ENCODE measurements at places on chromosomes 2 and 18.

- no peak for DNase-seq
Observed at GRCh38 chr2:230434677-230435324, 18.8 kb downstream of the SP100 start.

- no peak for DNase-seq
Observed at GRCh38 chr2:152067823-152068222, 31.0 kb downstream of the CACNB4 start.

DNA sequence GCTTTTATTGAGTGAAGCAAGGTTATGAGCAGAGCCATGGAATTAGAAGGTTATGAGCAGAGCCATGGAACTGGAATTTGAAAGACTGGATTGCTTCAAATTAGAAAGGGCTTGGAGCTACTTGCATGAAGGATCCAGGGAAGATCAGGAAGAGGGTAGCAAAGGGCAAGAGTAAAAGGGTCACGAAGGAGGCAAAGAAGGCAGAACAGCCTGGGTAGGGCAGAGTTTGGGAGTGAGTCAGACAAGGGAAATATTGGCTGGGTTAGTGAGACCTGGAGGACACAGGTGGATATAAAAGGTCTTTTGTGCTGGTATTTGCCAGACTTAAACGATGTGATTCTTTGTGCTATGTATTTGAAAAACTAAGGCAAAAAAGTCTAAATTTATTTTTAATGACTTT lies 65.0 kb downstream of the SEMA4F start:
- DNase-seq = no peak

DNA sequence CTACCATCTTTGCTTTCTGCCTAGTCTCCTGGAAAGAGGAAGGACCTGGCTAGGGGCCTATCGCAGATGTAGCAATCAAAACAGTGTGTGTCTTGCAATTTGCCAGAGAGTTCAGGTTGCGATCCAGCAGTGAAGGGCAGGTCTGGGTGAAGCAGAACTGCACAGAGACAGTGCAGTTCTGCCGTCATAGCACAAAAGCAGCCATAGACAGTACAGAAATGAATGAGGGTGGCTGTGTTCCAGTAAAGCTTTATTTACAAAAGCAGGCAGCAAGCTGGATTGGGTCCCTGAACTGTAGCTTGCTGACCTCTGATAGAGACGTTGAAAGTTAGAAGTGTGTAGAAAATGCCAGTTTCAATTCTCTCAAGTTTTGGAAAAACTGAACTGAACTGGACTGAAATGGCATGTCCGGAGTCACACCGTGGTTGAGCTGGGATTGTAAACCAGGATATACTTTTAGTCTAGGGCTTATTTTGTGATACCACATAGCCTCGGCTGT lies 186.8 kb downstream of the LTBP1 start:
- no peak for DNase-seq

DNA sequence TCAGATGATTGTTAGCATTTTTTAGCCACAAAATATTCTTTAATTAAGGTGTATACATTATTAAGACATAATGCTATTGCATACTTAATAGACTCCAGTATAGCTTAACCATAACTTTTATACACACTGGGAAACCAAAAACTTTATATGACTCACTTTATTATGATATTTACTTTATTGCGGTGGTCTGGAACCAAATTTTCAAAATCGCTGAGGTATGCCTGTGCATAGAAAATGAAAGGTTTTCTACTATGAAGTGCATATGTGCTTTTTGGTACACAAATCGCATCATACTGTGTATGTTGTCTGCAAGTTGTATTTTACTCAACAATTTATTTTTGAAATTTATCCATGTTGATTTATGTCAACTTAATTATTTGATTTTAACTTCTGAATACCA lies 875.1 kb downstream of the SLC4A3 start:
- DNase-seq = no peak

DNA sequence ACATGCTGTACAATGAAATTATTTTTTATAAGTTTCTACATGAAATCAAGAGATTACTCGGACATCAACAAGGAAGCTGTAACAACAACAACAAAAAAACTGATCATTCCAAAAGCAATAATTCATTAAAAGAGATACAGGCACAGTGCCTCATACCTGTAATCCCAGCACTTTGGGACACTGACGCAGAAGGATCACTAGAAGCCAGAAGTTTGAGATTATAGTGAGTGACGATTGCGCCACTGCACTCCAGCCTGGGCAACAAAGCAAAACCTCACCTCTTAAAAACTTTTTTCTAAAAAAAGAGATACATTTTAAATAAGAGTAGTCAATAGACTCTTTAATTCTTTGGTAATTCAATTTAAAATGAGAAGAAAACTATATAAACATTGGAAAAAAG lies 364.3 kb downstream of the TNS1 start:
- DNase-seq = no peak

- no peak for DNase-seq
Observed at GRCh38 chr2:229417916-229418315, 146.8 kb upstream of the PID1 start.

DNA sequence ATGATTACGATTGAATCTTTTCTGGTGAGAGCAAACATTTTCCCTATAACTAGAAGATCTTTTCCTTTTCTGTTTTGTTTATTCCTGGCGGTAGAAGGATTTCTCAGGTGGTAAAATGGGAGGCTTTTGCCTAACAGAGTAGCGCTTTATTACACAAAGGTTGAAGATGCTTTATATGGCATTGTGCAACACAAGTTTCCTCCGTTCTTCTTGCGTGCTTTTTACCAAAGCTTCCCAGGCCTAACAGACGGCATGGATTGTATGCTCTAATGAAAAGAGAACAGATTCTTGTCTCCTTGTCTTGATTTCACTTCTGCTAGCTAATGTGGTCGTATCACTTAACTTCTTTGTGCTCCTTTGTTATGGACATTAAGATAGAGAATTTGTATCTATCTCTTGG lies 43.8 kb downstream of the MYO1B start:
- DNase-seq = no peak

GRCh38 chr18:63539904-63540510 lies 2.2 kb upstream of the SERPINB12 start:
- DNase-seq = no peak

GRCh38 chr18:23365602-23366001 lies 87.5 kb upstream of the RIOK3 start:
- DNase-seq = no peak

DNA sequence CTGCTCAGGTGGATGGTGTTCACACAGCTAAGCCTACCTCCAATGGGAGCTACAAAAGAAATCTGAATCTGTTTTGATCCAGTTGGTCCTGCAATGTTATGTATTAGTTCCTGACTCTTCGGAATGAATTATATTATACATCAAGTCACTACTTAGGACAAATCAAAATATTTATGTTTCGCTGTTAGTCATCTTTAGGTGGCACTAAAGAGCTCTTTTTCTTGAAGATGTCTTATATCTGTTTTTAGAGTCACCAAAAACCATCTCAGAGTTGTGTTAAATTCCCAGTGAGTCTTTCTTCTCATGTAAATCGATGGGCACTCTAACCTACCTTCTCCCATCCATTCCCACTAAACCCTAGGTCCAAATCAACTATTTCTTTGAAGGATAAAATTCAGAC lies 2.2 kb downstream of the DNER start:
- DNase-seq = no peak

DNA sequence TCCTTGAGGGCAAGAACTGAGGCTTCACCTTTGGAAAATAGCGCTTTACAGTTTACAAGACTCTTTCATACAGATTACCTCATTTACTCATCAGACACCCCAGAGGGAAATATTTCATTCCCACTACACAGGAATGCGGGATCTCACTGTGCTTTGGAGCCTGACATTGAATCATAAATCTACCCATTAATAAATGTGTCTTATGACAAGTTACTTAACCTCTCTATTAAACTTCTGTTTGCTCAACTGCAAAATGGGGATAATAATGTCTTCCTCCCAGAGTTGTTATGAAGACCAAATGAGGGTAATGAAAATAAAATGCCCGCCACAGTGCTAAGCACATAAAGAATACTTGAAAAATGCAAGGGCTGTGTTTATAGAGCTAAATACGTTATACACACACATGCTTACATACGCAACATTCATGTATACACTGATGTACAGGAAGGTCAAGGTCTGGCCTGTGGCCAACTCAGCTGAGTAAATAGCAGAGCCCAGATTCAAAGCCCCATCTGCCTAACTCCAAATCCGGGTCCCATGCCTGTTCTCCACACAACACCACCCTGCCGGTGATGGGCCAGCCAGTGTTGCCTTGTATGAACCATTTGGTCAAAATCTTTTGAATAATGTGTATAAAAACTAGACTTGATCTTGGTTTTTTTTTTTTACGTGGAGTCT lies 77.8 kb upstream of the STPG4 start:
- DNase-seq = no peak

DNA sequence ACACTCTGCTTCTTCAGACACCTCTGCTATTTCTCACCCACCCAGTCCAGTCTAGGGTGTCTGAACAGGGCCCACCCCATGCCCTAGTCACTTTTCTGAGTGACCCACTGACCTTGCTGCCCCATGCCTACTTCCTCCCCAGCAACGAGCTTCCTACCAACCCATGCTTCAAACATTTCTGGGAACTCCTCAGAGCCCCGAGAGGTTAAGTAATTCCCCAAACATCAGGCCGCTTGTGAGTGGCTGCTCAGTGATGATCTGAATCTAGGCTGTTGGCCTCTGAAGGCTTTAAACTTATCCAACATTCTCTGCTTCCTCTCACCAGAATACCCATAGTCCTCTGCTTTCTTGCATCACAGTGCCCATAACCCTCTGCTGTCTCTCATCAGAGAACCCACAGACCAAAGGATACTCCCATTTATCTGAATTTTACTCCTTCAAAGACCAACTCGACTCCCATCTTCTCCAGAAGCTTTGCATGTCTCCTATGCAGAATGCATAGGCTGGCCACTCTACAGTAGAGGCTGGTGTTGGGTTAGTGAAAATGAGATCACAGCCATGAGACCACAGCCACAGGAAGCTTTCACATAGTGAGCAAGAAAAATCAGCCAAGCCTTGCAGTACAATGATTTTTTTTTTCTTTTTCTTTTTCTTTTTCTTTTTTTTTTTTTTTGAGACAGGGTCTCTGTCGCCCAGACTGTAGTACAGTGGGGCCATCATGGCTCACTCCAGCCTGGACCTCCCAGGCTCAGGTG lies 309.5 kb upstream of the LYPD1 start:
- DNase-seq = no peak

DNA sequence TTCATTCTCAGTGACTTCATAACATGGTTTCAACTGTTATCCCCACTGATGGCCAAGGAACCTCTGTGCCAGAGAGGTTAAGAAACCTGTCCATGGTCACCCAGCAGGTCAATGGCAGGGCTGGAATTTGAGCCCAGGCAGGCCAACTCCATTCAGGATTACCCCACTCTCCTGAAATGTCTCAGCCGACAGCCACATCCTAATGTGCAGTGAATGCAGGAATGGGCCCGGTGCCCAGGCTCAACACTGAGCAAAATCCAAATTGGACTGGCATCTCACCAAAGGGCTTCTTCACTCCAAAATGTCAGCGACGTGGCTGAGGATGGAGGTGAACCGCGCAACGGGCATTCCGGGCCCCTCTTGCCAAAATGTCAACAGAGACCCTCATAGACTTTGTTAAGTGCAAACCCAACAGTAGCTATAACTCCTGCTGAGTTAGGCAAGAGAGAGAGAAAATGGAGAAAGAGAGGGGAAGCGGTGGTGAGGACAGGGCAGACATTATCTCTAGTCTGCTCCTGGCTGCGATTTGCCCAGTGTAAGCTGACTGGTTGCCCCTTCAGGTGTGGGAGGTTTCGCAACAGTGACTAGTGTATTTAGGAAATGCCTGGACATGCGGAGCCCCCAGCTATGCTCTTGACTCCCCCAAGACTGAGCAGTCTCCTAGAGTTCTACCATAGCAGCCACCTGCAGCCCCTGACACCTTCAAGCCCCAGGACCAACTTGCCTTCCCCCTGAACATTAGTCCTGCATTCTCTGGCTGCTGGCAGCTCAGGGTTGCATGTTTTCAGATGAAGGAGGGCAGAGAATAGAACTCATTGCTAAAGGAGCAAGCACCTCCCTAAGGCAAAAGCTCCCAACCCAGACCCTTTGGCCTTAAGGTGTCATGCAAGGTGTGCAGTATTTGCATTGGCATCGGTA lies 167.7 kb downstream of the ANAPC1 start:
- DNase-seq = no peak

DNA sequence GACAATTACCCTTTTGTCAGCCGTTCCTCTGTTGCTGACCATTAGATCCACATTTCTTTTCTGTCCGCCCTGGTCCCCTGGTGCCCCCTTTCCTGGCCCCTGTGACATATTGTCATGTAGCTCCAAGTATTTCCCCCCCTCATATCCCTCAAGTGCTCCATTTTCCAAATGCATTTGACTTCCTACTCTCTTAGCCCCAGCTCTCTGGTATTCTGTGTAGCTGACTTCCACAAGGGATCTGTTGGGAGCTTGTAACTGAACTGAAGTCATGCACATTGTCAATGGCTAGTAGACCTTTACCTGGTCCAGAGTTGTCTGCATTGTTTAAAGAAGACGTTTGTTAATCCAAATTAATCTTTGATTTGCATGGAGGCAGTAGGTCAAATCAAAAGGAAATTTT lies 34.8 kb downstream of the LIPG start:
- DNase-seq = no peak

DNA sequence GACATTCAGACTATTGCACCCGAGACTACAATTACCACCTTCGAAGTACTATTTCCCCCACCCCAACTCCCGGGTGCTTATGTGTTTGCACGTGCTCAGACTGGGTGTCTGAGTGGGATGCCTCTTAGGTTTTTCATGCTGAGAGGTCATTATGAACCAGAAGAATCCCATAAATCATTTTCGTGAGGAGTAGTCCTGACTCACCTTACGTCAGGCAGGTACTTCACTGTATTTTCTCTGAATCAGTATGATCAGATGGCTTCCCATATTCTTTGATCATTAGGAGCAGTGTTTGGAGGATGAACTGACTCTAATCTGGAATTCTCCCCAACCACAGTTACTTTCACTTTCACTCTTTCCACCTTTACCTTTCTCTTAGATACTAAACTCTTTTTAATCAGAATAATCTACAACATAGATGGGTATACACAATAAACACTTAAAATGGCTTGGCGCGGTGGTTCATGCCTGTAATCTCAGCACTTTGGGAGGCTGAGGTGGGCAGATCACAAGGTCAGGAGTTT lies 38.4 kb upstream of the STAT4 start:
- DNase-seq = no peak

GRCh38 chr2:125554956-125555355 lies 1101.0 kb upstream of the GYPC start:
- DNase-seq = no peak

- no peak for DNase-seq
Observed at GRCh38 chr2:112923237-112923966, 12.4 kb downstream of the IL37 start.

DNA sequence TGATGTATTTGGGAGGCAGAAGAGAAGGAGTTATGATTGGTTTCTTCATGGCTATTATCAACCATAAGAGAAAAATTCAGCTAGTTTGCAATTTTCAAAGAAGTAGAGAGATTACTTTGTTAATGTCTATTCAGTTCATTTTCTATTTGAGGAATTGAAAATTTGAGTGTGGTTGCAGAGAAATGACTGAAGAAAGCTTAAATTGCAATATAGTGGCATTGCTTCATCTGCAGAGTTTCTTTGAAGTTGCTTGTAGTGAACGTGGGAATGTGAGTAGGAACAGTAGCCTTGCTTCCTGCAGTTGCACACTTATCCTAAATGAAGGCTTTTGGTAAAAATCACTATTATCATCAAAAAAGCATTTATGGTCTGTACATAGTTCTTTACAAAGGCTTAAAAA lies 14.7 kb upstream of the CYRIA start:
- no peak for DNase-seq
